ENCODE measurements at places on chromosomes 1 and 21.

- DNase-seq = no peak
Measured at GRCh38 chr1:14844923-14845617, 246.6 kb downstream of the KAZN start.

DNA sequence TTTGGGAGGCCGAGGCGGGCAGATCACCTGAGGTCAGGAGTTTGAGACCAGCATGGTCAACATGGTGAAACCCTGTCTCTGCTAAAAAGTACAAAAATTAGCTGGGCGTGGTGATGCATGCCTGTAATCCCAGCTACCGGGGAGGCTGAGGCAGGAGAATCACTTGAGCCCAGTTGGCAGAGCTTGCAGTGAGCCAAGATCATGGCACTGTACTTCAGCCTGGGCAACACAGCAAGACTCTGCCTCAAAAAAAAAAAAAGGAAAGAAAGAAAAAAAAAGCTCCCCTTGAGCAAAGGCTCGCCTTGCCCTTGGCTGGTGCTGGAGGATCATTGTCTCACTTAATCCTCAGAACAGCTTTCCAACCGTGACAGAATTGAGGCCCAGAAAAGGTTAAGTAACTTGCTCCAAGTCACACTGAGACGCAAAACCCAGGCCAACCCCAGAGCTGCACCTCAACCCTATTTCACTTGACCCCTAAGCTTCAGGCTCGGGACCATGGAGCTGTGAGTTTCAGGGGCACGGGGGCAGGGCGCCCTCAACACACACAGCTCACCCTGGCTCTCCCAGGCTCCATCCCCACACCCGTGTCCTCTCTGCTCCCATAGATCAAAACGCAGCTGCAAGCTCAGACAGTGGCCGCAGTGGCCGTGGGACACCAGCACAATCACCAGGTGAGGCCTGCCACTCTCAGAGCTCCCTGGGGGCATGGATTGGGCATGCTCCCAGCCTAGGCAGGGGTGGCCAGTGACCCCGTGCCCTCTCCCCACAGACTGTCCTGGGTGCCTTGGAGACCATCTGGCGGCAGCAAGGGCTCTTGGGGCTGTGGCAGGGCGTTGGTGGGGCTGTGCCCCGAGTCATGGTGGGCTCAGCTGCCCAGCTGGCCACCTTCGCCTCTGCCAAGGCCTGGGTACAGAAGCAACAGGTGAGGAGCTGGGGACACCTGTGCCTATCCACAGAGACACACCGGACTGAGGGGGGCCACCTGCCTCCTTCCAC, 1.6 kb downstream of the SLC25A34 start:
- DNase-seq = no peak

DNA sequence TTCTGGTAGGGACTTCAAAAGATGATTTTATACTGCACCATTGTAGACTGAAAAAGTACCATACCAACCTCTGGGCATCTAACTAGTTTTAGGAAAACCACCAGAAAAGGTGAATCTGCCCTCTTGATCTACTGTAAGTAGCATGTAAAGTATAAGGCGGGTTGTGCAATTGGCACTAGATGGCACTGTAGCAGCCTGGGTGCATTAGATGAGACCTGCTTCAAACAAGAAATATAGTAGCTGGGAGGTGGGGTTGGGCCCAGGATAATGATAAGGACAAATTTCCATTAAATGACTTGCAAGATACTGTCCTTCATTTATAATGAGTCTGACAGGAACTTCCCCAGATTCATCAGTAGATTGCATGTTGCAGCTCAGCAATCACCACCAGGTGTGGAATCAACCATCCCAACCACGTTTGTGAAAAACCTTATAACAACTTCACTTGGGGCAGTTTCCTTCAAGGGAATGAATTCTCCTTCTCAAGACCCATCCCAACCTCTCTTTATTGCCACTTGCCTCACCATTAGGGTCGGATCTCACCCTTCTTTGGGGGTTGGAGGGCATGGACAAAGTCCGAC, 37.3 kb upstream of the IL10 start:
- DNase-seq = peak; percentile 46

- peak; percentile 47 for DNase-seq
Measured at GRCh38 chr1:163896001-163896400, 574.2 kb downstream of the NUF2 start.

- no peak for DNase-seq
Measured at GRCh38 chr1:182611787-182612186, 7.6 kb upstream of the RGS16 start.

DNA sequence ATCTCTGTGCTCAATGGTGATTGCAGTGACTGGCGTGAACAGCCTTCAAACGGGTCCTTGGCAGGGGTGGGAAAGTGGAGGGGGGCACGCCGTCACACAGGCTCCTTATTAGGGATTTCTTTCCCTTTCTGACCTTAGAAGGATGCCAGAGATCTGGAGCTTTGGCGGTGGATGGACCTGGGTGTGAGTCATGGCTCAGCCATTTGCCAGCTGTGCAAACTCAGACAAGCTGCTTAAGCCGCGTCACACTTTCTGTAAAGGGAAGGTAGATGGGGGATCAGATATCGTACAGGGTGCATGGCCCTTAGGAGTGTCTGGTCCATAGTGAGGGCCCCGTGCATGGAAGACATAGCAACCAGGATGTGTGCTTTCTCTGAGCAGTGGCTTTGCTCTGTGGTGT, 48.3 kb upstream of the C1orf174 start:
- DNase-seq = peak; percentile 11

GRCh38 chr1:232211149-232211548, 418.8 kb downstream of the SIPA1L2 start:
- peak; percentile 26 for DNase-seq

DNA sequence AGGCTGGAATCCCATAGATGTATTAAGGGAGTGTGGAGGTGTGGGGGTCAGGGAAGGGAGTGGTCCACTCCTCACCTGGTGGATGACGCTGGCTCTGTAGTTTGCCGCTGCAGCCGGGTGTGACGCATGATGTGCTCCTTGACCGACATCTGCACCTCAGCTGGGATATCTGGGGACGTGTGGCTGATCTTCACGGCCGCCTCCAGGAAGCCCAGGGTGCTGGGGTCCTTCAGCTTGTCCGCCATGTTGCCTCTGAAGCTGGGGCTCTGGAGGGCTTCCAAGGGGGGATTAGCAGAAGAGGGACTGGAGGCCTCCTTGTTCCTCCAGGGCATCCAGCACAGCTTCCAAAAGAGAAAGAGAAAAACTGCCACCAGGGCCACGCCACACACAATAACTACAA, 14.1 kb downstream of the SYT6 start:
- DNase-seq = no peak

DNA sequence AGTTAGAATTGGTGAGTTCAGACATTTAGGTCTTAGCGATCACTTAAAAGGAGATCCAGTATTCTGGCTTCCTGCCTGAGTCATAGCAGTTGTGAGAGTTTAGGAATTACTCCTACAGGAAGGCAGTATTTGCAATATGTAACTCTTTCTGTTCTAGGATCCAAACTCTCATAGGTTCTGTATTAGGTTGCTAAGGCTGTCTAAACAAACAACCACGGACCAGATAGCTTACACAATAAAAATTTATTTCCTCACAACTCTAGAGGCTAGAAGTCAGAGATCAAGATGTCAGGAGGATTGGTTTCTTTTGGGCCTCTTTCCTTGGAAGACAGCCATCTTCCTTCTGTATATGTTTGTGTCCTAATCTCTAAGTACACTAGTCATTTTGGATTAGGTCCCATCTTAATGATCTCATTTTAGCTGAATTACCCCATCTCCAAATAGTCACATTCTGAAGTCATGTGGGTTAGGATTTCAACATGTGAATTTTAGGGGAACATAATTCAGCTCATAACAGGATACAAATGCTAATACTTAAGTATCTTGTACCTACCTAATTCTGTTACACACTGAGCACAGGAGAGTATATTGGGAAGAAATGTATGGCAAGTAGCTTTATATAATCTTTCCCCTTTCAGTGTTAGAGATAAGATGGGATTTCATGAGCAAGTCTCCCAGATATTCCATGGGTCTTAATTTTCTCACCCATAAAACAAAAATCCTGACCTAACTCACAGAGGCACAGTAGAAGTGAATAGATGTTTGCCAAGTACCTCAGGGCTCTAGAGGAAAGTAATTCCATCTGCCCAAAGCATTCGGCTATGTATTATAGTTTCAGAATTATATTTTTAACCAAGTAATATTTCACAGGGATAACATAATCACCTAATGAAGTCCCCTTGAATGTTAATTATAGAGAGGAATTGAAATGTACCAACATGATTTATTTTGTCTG, 144.4 kb downstream of the PTBP2 start:
- DNase-seq = peak; percentile 93

DNA sequence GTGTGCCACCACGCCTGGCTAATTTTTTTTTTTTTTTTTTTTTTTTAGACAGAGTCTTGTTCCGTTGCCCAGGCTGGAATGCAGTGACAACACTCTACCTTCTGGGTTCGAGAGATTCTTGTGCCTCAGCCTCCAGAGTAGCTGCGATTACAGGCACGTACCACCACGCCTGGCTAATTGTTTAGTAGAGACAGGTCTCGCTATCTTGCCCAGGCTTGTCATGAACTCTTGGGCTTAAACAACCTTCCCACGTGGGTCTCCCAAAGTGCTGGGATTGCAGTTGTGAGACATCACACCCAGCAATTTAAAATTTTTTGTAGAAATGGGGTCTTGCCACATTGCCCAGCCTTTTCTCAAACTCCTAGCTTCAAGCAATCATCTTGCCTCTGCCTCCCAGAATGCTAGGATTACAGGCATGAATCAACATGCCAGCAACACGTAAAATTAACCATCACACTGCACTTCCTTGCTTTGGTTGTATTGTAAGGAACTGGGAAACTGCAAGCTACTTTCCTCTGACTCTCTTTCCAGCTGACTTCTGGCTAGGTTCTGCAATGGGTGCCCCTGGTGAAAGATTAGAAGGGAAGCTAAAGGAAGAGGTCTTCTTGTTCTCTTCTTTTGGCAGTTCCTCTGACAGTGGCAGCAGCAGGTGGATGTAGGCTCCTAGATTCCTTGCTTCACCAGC, 13.9 kb upstream of the IL6R start:
- no peak for DNase-seq

DNA sequence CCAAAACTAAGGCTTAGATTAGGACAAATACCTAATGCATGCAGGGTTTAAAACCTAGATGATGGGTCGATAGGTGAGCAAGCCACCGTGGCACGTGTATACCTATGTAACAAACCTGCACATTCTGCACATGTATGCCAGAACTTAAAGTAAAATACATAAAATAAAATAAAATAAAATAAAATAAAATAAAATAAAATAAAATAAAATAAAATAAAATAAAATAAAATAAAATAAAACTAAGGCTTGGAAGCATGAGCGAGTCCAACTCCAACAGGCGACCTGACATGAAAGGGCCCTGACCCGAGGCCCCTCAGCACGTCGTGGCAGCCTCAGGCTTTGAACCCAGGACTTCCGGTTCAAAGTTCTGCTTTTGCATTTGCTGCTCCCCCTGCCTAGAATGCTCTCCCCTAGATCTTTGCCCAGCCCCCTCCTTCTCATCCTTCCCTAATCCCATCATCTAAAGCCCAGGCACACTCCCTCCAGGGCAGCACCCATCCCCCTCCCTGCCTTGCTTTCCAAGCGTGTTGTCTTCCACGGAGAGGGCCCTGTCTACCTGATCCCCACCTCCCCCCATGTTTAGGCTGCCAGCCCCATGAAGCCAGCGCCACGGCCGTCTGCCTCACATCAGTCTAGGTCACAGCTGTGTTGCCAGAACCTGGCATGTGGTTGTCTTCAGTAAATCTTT, 64.3 kb downstream of the TAS1R2 start:
- DNase-seq = no peak

DNA sequence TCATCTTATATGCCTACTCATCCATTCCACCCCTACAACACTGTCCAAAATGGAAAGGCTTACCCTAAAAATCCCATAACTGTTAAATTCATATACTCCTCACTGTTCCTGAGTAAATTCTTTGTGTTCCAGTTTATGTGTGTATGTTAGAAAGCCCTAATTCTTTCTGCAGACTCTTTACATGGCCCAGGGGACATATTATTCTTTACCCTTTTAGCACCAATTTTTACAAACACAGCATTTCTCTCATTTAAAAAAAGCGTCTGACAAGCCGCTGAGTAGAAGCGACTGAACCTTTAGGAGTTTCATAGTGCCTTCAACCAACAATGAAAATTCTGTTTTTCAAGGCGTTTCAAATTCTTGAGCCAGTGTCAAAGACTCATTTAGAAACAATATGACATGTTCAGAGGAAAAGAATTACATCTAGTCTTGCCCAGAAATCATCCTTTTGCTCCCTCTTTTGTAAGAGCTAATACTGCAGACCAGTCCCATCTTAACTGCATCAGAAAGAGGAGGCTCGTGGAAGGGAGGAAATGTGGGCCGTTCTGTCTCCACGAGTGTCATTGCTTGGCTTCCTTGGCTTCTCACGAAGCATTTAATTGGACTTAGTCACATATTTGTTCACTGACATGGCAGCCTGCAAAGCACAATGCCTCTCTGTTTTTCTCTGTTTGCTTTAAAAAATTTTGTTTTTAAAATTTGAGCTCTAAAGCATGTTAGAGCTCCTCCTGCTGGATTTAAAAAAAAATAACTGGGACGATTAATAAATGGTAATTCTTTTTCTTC, 21.3 kb upstream of the C1orf105 start:
- DNase-seq = peak; percentile 96

DNA sequence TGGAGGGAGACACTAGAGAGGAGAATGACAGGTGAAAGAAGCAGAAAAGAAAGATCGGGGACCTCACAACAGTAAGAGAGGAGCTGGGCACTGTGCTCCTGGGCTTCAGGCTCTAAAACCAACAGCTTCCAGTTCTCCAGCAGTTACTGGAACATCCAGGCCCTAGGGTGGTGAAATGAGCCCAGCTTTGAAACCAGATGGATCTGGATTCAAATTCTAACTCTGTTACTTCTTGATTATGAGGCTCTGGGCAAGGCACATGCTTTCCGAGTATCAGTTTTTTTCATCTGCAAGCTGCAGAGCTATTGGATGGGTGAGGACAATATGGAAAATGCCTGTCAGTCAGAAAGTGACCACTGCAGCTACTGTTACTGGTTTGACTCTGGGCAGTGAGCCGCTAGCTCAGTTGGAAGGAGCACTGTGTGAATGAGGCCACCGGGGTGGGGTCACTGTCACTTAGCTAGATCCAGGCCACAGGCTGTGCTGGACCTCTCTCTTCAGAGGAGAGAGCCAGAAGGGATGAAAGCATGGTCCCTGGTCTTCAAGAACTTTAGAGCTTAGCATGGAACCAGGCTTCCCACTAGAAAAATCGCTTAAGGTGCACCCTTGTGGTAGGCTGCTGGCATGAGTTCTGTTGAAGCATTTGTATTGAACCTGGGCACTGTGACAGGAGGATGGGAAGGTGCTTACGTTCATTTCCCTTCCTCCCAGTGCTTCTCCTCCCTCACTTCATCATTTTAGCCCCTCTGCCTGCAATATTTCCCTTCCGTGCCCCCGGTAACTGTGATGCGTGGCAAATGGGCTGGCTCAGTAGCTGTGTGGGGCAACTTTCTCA, 12.2 kb downstream of the PLEKHO1 start:
- DNase-seq = peak; percentile 49

GRCh38 chr1:175498002-175498401, 245.4 kb downstream of the TNR start:
- DNase-seq = no peak

Data from LHCN-M2 (cell line).